Activated naive CD4-positive, alpha-beta T cell treated with anti-CD3 and anti-CD28 coated beads, Interleukin-2, amount 10 ng/mL, durations not matched to agents 5 hours and 36 hours (primary cell): ENCODE measurements at places on chromosomes 2 and 18. TPM values are rescaled to one million over a fixed set of nuclear protein-coding genes. Genes with fewer than 3 reads are reported as not detected.

FBXO48 gene
- 2.6 TPM for total RNA-seq

MRPS5 gene
- 67.5 TPM for total RNA-seq

SERPINB3 gene
- total RNA-seq: not detected

BBS5 gene
- total RNA-seq: 1.1 TPM

TLX2 gene
- total RNA-seq: 0.55 TPM

FHOD3 gene
- not detected for total RNA-seq

DIPK1C gene
- not detected for total RNA-seq

PLGLB1 gene
- 6.9 TPM for total RNA-seq

IL36RN gene
- total RNA-seq: not detected

HS1BP3 gene
- total RNA-seq: 15.7 TPM

ATG4B gene
- total RNA-seq: 81.5 TPM
